ENCODE measurements at places on chromosomes 4 and X.

GRCh38 chrX:49071877-49072711 is 1.7 kb downstream of the PRAF2 start:
- no peak for DNase-seq

DNA sequence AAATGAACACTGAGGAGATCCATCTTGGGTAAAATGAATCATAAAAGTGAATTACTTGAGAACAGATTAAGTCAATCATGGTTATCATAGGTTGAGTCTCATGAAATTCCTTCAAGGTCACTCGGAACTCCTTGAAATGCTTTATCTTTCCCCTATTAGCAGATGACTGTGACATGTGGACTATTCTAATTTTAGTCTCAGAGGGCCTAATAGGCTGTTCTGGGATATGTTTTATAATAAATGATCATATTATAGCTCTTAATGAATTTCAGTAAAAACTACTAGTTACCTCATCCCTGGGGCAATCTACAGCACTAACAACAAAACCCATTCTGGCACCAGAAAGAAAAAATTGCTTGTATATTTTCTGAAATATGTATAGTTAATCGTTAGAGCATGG is 44.7 kb downstream of the SPATA4 start:
- no peak for DNase-seq

- no peak for DNase-seq
These were observed 33.8 kb upstream of the AMELX start for GRCh38 chrX:11259437-11259836.

GRCh38 chr4:147787204-147787603 is 55.3 kb downstream of the ARHGAP10 start:
- DNase-seq, result no peak

DNA sequence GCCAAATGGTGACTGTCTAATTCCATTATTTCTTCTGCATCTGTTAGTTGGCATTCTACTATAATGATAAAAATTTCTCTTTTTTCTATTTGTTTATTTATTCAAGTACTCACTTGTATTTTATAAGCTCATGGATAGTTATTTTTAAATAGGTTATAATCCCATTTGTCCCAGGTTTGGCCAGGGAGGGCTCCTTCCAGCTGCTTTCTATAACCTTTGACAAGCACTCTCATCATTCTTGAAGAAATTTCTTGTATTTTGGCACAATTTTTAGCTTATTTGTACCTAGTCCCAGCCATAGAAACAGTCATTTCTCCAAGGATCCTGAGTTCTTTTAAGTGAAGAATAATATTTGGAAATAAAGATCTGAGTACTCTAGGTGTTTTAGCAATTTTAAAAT is 1038.6 kb upstream of the AGA start:
- DNase-seq, result no peak

- DNase-seq, result no peak
These were observed 472.8 kb upstream of the BOD1L1 start for GRCh38 chr4:14100349-14100748.

- DNase-seq, result no peak
These were observed 454.9 kb upstream of the FAT1 start for GRCh38 chr4:187178587-187178986.

DNA sequence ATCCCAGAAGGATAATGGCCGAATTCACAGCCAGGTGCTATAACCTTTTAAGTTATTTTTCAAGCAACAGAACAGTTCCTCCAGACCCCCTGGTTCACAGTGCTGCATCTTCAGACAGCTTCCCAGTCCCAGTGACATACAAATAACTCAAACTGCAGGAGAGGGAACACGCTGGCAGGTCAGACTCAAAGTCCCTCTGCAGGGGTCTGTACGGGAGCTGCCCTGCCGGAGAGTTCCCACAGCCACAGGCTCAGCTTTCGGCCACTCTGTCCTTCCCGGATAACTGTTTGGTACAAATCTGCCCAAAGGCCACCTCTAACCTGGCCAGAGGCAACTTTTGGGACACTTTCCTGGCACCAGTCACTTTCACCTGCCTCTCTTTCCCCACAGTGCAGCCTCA is 230.2 kb downstream of the AFAP1 start:
- no peak for DNase-seq

DNA sequence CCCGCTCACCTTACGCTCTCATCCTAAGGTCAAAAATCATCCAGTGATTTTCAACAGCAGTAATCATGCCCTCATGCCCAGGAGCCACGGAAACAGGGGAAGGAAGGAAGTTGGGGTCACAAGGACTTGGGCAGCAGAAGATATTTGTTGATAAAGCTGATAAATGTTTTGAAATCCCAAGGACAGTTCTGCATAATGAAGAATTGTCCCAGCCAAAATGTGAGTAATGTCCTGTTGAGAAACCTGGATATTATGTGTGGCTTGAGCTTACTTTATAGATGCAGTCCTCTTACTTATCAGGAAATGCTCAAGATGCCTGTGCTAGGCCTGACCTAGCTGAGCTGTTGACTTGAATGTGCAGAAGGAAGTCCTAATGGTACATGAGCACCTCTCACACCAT is 263.0 kb upstream of the ZFP42 start:
- DNase-seq, result no peak

- no peak for DNase-seq
These were observed 57.4 kb upstream of the HGFAC start for GRCh38 chr4:3384391-3384770.

- no peak for DNase-seq
These were observed 26.7 kb upstream of the STS start for GRCh38 chrX:7120878-7121219.

GRCh38 chrX:49037883-49038475 is 5.2 kb downstream of the TFE3 start:
- DNase-seq, result no peak

DNA sequence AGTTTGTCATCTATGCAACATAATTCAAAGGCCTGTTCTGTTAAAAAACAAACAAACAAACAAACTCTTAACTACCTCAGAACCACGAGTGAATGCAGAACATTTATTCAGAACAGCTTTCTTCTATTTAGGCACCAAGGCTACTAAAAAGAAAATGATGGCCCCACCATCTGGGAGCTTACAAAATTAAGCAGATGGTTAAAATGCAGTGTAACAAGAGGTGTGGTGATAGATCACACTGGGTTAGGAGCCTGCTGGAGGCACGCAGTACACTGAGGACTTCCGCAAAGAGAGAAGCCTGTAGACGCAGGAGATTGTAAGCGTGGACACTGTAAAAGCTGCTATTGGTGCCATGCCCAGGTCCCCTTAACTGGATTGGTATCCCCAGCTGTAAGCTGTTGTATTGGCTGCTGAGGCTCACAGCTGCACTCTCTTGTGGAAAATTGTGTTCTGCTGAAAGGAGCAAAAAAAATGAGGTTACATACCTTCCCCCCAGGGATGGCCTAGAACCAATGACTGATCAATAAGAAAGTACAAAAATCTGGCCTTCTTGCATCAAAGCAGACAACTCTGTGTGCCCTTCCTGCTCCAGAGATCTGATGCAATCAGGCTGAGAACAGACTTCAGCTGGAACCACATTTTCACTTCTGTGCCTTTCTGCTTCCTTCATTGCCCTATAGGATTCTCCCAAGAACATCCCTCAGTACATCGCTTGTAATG is 60.0 kb downstream of the SHROOM3 start:
- no peak for DNase-seq

DNA sequence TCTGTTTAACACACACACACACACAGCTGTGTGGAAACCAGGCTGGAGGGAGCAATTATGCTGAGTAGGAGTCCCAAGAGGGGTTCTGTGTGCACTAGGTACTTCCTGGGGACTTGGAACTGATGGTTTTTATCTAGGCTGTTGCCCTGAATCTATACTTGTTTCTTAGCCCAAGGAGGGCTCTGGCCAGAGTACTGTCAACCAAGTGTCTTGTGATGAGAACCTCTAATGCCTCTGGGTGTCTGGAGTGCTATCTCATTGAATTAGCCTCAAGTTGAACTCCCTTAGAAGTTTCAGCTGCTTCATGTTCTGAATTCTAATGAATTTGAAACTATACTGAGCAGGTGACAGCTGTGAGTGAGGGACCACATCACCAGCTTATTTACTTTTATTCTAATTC is 16.6 kb downstream of the ARHGAP24 start:
- DNase-seq, result no peak

- no peak for DNase-seq
These were observed 4.2 kb upstream of the PDHA2 start for GRCh38 chr4:95835672-95836071.

DNA sequence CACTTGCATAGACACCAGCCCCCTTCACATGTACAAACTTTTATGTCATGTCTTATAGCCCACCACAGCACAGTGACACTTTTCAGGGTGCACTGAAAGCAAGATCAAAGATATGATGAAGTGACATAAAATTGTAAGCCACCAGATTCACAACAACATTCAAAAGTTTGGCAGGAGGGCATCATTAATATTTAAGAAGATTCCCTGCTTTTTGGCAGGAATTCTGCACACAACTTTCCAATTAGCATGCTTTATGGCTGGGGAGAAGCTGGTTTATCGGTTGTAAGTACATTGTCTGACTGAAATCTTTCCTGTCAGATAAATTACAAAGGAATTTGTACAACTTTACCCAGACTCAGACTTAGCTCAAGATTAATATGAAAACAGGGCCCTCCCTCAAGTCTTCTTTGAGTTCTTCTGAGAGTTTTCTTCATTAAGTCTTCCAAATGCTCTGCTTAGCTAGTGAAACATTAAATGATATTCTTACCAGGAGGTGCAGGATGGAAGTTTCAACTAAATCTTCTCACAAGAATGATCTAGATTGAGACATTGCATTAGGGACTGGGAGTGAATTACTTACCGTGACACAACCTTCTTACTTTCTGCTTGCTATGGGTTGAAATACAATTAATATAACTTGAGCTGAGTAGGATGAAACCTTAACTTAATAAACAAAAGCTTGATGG is 523.8 kb downstream of the PPARGC1A start:
- no peak for DNase-seq

DNA sequence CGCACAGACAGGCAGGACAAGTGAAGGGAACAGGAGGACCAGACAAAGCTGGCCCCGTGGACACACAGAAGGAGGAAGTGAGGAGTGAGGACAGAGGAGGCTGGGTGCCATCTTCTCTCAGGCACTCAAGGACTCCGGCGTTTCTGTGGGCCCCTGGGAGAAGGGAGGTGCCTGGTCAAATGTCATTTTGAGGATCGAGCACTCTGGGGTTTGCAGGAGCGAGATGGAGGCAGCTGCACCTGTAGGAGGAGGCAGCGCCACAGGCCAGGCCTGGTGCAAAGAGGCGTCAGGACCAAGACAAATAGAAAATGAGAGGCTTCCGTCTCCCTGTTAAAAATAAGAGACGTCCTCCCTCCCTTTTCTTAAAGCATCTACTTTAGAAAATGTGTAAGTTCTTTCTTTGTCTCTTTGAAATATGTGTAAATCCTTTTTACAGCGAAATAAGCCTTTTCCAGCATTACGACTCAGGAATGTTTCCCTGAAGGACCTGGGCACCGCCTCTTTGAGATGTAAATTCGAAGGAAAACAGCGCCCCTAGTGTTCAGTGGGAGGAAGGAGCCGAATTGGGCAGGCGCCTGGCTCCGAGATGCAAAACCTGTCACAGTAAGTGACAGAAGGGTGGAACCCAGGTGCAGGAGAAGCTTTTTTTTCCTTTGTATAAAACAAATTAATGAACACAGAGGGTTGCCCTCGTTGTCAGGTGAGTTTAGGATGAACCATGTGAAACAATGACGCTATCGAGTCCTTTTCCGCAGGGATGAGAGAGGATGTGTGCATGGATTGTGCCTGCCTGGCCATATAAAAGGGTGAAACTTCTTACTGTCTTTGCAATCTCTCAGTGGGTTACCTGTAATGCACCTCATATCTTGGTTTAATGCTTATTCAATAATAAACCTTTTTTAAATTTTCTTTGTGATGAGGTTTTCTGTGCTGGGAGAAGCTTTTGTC is 1.4 kb upstream of the C4orf50 start:
- DNase-seq, result no peak

GRCh38 chr4:121706595-121707021 is 9.8 kb upstream of the ANXA5 start:
- peak; percentile 12 for DNase-seq

DNA sequence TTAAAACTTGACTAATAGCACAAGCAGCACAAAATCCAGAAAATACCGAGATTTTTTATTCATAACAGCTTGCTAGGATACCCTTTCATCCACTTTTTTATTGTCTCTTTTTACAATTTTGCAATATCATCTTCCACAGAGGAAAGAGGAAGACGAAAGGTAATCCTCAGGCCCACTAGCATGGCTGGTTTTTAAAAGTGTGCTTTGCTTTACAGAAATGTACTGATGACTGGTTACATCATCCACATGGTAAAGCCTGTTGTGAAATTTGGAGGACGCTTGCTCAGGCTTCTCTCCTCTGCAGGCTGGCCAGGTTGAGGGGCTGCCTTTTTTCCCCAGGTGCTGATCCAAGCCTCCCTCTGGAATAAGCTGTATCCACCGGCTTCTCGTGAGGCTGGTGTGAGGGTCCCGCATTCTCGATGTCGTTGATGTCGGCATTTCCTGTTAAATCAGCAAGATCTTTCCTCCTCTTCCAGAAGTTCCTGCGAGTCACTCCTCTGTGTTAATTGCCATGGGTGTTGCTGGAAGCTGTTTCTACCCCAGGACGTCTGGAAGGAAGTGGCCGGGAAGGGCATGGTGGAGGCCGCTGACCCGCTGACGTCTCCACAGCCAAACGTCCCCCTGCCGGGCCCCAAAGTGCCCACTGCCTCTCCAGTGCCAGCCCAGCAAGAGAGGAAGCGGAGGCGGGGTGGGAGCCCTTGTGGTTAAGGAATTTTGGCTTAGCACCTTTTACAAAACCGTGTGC is 5.8 kb upstream of the DGKQ start:
- no peak for DNase-seq

DNA sequence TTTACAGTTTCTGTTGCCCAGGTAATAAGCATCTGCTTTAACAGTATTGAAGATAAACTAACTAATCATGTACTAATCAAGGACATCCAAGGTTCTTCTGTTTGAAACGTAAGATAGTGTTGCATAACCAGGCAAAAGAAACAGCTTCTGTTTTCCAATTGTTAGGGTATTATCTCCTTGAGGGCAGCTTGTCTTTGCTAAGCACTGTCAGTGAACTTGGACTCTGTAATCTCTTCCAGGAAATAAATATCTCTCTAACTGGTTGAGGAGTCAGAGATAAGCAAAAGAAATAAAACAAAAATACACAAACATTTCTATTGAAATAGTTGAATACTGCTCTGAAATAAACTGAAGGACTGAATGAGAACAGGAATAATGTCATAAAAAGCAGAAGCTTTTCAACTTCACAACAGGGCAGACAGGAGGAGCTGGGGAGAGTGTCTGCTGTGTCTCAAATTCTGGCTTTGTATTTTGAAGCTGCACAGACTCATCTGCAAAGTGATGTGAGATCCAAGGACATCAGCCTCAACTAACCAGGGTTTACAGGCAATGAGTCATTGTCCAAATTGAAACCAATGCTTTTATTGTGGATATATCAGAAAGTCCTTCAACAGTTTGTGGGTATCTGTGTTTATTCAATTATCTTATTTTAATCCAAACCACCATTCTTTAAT is 1253.0 kb upstream of the PCDH7 start:
- no peak for DNase-seq

- no peak for DNase-seq
These were observed 34.1 kb downstream of the SMPX start for GRCh38 chrX:21723814-21724213.

- no peak for DNase-seq
These were observed 325.4 kb downstream of the PCDH10 start for GRCh38 chr4:133474501-133474900.
